ENCODE measurements at places on chromosomes 12 and 14.

GRCh38 chr12:45017916-45018315 is 33.0 kb downstream of the DBX2 start:
- no peak for DNase-seq

GRCh38 chr12:98238515-98239130 is 276.8 kb upstream of the TMPO start:
- DNase-seq = no peak

DNA sequence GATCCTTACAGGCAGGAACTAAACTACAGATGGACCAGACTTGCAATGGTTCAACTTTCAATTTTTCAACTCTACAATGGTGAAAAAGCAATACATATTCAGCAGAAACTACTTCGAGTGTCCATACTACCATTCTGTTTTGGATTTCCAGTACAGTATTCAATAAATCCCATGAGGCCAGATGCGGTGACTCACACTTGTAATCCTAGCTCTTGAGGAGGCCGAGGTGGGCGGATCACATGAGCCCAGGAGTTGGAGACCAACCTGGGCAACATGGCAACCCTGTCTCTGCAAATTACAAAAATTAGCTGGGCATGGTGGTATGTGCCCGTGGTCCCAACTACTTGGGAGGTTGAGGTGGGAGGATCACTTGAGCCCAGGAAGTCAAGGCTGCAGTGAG is 336.1 kb downstream of the MED13L start:
- DNase-seq = no peak

DNA sequence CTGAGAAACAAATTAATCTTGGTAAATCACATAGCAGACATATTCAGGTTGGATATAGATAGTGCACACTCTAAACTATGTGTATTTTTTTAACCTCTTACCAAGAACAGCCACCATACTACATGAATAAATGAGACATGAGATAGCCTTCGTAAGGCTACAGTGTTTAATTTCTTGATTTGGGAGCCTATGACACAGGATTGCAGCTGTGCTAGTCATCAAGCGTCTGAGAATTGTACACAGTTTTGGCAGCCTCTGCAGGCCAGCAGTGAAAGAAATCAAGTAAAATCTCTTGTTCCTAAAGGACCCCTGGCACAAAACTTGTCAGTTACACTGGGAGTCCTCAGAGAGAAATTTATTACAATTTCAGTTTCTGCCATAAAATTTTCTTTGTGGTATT is 236.1 kb downstream of the C12orf50 start:
- no peak for DNase-seq

GRCh38 chr14:99573436-99574098 is 30.4 kb downstream of the CCDC85C start:
- no peak for DNase-seq

- no peak for DNase-seq
Measured at GRCh38 chr12:120404271-120404670, 33.6 kb upstream of the COX6A1 start.

- DNase-seq = no peak
Measured at GRCh38 chr14:97866664-97867063, 1069.5 kb downstream of the VRK1 start.

- no peak for DNase-seq
Measured at GRCh38 chr14:23113431-23114119, 5.5 kb downstream of the CEBPE start.

DNA sequence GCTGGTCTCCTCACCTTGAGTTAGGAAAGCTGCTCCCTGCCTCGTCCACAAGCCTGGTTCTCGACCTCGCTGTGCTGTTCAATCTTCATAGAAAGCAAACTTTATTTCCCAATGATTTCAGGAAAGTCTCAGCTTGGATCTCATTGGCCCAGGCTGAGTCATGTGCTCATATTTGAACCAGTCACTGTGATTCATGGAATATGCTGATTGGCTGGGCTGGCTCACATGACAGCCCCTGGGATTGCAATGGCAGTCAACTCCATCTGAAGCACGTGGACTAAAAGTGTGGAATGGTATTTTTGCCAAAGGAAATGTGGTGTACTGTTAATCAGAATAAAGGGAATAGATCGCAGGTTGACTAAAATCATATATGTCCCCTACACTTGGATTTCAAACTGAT is 396.6 kb downstream of the AACS start:
- DNase-seq = no peak

- DNase-seq = no peak
Measured at GRCh38 chr14:24280797-24281460, 9.5 kb upstream of the RABGGTA start.

Measured in frontal cortex (tissue), 4 donors.